ENCODE measurements at places on chromosomes 7 and 10.

GRCh38 chr7:41103331-41103730 is 599.6 kb downstream of the INHBA start:
- no peaks in the 10 kb centered on the region for H3K36me3 ChIP-seq
- no peak overlapping the region for H3K4me3 ChIP-seq
- H3K4me1 ChIP-seq, result no peaks in the 10 kb centered on the region
- DNase-seq, result no peak
- H3K27ac ChIP-seq, result no peak overlapping the region
- no peaks in the 10 kb centered on the region for H3K27me3 ChIP-seq

DNA sequence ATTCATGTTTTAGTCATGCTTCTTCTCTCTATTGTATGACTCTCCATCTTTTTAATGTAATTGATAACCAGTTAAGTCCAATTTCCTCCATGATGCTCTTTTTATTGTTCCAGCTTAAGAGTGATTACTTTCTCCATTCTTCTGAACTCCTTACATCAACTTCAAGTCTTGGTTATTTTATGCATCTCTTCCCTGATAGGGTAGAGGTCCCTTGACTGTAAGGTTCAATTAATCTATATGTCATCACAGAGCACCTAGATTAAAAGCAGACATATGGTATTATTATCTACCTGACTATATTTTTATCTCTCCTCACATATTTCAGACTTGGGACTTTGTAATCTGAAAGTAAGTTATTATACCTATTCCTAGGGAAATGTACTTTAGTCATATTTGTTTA is 853.1 kb downstream of the REEP3 start:
- no peak overlapping the region for H3K4me3 ChIP-seq
- no peaks in the 10 kb centered on the region for H3K27me3 ChIP-seq
- no peaks in the 10 kb centered on the region for H3K4me1 ChIP-seq
- no peaks in the 10 kb centered on the region for H3K36me3 ChIP-seq
- H3K27ac ChIP-seq, result no peak overlapping the region

- H3K4me1 ChIP-seq, result peaks cover 2% of the 10 kb centered on the region
- no peak overlapping the region for H3K27ac ChIP-seq
- no peak overlapping the region for H3K4me3 ChIP-seq
- peaks cover 4% of the 10 kb centered on the region for H3K27me3 ChIP-seq
- H3K36me3 ChIP-seq, result no peaks in the 10 kb centered on the region
- no peak for DNase-seq
Measured at GRCh38 chr7:18491871-18492270, 3.7 kb upstream of the HDAC9 start.

DNA sequence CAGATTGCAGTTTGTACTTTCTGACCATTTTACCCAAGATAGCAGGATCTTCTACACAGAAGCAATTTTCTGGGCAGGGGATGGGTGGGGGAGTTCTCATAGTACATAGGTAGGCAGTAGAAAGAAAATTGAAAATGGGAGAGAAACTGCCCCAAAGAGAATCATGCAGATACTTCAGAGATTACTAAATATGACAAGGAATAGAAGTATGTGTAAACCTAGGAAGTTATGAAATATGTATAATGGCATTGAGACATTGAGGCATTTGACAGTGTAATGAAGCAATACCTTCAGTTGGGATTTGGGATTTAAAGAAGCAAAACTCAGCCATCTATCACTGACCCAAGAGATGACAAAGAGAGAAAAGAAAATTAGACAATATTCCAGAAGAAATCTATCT is 233.0 kb downstream of the PTN start:
- H3K4me3 ChIP-seq, result no peak overlapping the region
- H3K4me1 ChIP-seq, result no peaks in the 10 kb centered on the region
- no peaks in the 10 kb centered on the region for H3K27me3 ChIP-seq
- no peak overlapping the region for H3K27ac ChIP-seq
- no peaks in the 10 kb centered on the region for H3K36me3 ChIP-seq
- no peak for DNase-seq

DNA sequence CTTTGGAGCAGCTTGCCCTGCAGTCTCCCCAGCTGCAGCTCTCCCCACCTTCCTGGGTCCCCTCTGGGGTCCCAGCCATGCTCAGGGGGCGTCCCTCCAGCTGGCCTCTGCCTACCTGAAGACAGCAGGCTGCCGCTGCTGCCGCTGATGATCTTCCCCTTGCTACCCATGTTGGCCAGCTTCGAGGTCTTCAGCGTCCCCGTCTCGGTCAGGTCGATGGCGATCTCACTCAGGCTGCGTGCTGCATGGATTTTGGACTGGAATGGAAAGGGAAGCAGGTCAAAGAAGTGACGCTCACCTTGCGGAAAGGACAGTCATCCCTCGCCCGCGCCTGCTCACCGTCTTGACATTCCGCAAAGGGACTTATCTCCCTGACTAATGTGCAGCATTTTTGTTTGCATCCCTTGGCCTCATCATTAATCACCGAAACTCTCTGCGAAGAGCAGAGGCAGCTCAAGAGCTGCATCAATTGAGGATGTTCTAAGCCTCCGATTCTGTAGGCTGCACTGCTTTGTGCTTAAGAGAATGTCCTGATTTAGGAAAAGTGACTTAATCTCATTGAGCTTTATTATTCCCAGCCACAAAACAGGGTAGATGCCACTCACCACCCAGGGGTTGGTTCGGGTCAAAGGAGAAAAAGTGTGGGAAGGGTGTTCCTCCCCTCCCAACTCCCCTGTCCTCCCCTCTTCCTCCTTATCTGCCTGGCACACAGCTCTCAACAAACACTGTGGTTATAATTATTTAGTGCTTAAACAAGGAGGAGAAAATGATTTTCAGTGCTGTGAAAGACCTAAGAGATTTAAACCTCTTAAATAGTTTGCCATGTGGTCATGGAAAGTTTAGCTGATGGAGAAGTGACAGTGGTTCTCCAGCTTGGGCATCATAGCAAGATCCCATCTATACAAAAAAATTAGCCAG is 107.3 kb downstream of the PRPF18 start:
- H3K27me3 ChIP-seq, result no peaks in the 10 kb centered on the region
- no peak for DNase-seq
- H3K4me3 ChIP-seq, result no peak overlapping the region
- no peak overlapping the region for H3K27ac ChIP-seq

DNA sequence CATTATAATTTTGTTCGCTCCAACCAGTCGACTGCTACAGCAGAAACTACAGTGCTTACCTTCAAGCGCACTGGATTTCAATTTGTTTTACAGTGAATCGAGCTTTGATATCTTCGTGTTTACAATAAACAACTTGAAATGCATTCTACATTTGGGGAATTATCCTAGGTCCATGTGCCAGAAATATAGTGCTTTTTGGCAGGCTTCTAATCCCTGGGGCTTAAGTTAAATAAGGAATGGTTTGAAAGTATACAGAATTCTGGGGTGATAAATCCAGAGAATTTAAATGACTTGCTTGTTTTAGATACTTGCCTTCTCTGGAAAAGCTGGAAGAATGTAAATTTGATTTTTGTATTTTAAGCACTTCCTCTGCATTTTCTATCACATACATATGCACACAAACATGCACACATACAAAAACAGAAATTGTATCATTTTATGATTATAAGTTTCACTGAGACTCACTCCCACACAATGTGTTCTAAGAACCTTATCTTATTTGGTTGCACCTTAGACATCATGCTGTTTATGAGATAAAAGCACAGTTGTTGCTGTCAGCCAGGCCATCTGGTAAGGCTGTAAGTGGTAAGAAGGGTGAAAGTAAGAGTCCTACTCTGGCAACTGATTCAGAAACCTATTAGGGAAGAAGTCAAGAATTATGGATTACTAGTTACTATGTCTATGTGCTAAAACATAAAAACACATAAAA is 347.2 kb upstream of the KCND2 start:
- DNase-seq, result no peak
- H3K36me3 ChIP-seq, result no peaks in the 10 kb centered on the region
- H3K27ac ChIP-seq, result no peak overlapping the region
- no peaks in the 10 kb centered on the region for H3K4me1 ChIP-seq
- H3K27me3 ChIP-seq, result no peaks in the 10 kb centered on the region
- no peak overlapping the region for H3K4me3 ChIP-seq
